ENCODE measurements at places on chromosomes 7 and 10.

GRCh38 chr10:128985036-128985435, 482.0 kb upstream of the MGMT start:
- no peak for DNase-seq

- DNase-seq: no peak
Observed at GRCh38 chr10:62585211-62585775, 211.1 kb downstream of the ZNF365 start.

DNA sequence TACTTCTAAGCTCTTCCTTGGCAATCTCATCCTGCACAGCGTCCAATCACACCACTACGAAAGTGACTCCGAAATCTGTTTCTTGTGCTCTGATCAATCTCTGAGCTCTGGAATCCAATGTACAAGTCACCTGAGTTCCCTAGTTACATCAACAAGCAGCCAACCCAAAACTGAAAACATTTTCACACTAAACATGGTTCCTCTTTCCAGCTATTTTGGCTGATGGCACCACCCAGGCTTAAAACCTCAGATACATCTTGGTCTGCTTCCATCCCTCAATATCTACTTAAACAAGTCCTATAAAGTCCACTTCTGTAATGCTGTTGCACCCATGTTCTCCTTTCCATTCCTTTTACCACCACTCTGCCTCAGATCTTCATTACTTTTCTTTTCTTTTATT, 3.6 kb downstream of the BLOC1S2 start:
- no peak for DNase-seq

DNA sequence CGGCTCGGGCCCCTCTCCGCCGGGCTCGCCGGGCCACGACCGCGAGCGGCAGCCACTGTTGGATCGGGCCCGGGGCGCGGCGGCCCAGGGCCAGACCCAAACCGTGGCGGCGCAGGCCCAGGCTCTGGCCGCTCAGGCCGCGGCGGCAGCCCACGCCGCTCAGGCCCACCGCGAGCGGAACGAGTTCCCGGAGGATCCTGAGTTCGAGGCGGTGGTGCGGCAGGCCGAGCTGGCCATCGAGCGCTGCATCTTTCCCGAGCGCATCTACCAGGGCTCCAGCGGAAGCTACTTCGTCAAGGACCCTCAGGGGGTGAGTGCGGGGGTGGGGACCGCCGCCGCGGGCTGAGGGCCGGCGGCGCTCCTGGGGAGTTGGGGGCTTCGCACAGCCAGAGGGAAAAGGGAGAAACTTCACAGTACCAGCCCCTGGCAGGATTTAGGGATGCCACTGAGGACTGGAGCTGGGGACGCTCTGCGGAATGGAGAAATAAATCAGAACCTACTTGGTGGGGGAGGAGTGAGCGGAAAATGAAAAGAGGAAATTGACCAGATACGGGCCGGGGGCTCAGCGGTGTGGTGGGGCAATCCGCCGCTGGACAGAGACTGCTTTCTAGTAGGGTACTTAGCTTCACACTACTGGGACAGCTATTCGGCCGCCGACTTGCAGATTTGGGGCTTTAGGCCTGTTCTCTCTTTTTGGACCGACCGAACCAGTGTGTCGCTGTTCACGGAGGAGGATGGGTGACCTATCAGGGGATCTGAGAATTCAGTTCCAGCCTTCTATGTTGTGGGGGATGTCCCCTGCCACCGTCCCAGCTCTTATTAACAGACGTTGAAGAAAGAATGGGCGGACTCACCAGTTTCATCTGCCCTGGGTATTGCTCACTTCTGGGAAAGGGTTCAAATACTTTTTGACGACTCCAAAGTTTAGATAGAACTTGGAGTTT, 669 bp downstream of the PI4K2A start:
- DNase-seq: peak; percentile 25

GRCh38 chr7:16954321-16954720, 72.5 kb upstream of the AGR3 start:
- no peak for DNase-seq

- peak; percentile 42 for DNase-seq
Observed at GRCh38 chr7:10412422-10413019, 561.2 kb upstream of the PHF14 start.

GRCh38 chr10:76150139-76150875, 718.9 kb downstream of the LRMDA start:
- no peak for DNase-seq

- DNase-seq: no peak
Observed at GRCh38 chr7:7276161-7276560, 93.8 kb downstream of the C1GALT1 start.

GRCh38 chr7:149225656-149226055, 13.8 kb upstream of the ZNF212 start:
- no peak for DNase-seq

DNA sequence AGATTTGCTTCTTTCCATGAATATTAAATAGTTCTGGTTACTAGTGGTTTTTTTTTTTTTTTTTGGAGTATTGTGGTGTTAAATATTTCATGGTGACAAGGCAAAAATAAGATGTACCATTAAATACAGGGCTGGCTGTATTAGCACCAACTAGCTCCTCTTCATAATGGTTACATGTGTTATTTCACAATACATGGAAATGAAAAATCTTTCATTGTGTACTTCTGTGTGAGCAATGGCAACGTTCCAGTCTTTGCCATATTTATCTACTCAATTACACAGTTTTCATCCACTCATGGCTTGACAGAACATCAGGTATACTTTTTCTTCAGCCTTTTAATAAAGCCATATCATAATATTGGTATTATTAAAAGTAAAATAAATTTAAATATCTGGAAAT, 394.7 kb upstream of the GRM3 start:
- DNase-seq: no peak

GRCh38 chr7:106177300-106177690, 65.2 kb upstream of the SYPL1 start:
- no peak for DNase-seq

GRCh38 chr7:116329686-116330503, 119.6 kb downstream of the TES start:
- DNase-seq: no peak

DNA sequence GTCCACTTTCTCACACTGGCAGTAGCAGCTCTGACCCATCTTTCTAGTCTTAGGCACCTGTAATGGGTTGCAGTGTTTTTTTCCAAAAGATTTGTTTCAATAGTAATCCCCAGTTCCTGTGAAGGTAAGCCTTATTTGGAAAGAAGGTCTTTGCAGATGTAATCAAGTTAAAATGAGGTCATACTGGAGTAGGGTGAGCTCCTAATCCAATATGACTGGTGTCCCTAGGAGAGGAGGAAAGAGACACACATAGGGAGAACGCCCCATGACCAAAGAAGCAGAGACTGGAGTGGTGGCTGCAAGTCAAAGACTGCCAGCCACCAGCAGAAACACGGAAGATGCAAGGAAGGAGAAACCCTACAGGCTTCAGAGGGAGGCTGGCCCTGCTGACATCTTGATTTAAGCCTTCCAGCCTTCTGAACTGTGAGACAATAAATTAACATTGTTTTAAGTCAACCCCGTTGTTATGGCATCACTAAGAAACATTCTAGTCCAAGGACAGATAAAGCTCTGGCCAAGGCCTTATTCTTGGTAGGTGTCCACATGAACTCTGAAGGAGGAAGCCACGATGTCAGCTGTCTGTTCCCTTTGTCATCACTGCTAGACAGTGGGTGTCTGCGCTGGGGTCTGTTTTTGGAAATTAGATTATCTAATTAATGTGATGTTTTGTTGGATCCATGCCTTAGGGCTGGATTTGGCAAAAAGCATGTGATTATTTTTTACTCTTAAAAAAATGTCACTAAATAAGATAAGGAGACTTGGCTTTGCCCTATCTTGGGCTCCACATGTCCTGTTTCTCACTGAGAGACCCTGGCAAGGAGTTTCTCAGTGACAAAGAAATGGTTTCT, 214.9 kb downstream of the KCNMA1 start:
- no peak for DNase-seq

DNA sequence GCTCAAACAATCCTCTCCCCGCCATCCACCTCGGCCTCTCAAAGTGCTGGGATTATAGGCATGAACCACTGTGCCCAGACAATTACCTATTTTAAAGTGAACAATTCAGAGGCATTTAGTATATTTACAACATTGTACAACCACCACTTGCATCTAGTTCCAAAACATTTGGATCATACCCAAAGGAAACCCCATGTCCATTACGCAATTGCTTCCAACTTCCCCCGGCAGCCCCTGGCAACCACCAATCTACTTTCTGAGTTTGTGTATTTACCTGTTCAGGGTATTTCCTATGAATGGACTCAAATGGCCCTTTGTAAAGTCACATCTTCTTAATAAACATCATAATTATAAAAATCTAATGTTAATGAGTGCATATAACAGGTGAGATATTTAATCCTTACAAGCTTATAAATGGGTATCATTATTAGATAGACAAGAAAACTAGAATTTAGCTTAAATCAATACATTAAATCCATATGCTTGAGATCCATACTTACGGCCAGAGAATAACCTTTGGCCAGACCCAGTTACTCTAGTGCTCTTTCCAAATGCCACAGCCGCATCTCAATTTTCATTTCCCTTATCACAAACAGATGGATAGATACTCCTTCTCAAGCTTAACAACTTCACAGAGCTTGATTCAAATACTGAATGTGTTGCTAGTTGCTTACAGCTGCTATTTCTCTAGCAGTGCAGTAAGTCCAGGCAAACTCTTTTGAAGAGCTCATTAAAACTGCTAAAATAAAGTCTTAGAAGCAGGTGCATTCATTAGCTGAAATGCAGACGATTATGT, 133.4 kb upstream of the MKLN1 start:
- no peak for DNase-seq

GRCh38 chr10:87659571-87660483, at the start of gene PAPSS2:
Gene PAPSS2, plus strand, starts transcription at chr10:87659878. Its CDS starts 104 bp downstream, at chr10:87659982.
- DNase-seq: peak; percentile 26

GRCh38 chr10:19730167-19730906, 85.9 kb upstream of the PLXDC2 start:
- no peak for DNase-seq

DNA sequence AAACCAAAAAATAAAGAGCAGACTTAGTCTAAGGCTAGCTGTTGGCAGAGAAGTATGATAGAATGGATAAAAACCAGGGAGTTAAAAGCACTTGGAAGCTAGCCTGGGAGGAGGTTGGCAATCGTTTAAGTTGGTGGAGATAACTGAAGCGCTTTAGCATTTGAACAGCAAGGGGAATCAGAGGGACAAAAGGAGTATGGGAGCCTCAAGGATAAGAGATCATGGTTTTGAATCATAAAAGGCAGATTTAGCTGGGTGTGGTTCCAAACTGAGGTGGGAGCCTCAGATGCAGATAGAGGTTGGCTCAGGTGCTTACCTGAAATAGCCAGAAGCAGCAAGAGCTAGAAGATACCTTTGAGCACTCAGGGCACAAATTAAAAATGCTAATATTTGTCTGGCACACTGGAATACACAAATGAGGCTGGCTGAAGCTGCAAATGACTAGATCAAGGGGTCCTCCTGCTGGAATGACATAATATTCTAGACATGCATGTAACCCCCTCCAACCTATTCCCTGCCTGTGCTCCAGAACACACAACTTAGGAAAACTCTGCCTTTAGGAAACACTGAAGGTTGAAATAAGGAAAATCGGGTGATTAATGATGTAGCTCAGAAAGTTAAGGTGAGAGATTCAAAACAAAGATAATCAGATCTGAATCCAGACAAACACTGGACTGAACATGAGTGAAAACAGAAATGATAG, 372.3 kb upstream of the LRRN3 start:
- DNase-seq: no peak

DNA sequence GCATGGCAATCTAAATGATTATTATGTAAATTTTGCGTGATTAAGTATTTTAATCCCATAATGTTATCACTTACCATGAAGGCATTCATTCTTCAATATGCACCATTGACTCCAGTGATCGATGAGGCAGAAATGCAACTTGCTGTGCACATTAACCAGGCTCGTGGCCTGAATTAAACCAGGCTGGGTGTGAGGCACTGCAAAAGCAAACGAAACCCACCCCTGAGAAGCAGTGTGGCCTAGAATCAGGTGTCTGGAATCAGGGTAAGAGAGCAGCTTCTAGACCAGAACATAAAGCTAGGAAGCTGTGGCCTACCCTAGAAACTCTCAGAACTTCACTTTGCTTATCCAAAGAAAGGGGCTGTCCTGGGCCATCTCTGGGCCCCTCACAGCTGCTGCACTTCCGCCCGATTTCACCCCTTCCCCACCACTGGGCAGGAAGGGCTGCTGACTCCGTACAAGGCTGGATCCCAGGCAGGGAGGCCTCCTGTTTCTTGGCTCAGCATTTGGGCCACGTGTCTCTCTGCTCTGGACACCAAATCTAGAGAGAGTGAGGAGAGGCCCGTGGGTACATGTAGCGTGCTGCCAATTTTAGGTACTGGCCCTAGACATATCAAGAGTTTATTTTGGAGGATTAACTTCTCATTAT, 4.4 kb downstream of the PTPRE start:
- DNase-seq: no peak

GRCh38 chr10:124678557-124679240, 65.5 kb downstream of the FAM53B start:
- DNase-seq: no peak

GRCh38 chr7:98252425-98253054, 508 bp upstream of the TECPR1 start:
- no peak for DNase-seq

DNA sequence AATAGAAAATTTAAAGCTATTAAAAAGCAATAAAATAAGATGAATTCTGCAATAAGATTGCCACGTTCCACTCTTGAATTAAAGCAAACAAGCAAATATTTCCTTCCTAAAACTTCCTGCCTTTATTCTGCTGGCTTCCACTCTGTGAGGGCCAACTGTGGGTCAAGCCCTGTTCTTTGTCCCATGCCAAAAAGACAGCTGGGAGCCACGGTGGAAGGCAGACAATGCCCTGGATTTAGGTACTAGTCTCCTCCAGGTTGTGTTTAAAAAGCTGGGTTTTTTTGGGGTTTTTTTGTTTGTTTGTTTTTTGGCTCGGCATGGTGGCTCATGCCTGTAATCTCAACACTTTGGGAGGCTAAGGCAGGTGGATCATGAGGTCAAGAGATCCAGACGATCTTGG, 39.1 kb downstream of the LRRTM3 start:
- no peak for DNase-seq

DNA sequence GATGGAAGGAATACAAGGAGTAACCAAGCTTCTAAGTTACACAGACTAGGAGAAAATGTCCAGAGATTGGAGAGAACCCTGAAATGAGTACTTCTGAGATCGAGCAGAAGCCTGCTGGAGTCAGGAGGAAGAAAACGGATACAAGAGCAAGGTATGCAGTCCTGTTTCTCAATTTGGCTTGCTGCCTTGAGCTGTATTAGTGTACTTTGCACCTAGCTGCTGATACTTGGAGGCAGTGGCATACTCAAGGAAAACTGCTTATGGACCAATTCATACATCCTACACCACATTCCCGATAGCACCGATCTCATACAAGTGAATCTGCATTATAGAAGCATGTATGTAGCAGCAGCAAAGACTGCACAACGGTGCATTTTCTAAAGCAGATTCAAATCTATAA, 14.4 kb downstream of the PIP4K2A start:
- no peak for DNase-seq

DNA sequence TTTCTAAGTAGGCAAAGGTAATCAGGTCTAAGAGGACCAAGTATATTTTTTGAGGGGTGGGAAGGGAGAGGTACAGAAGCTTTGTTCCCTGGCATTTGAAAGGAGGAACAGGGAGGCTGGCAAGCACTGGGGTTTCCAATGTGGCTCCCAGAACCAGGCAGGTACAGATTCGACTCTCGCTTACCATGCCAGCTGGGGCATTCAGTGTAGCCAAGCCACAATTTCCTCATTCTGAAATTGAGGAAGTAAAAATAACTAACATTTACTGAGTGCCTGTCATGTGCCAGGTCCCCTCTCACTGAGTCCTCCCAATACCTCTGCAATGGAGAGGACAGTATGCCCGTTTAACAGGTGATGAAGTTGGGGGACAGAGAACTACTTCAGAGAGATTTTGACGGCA, 45.9 kb upstream of the BET1 start:
- no peak for DNase-seq

GRCh38 chr10:101624526-101625102, 36.5 kb downstream of the DPCD start:
- no peak for DNase-seq
